ENCODE measurements at places on chromosomes 4 and X. TPM values are rescaled to one million over a fixed set of nuclear protein-coding genes. Genes with fewer than 3 reads are reported as not detected.

The GPAT3 gene
- 50.5 TPM for total RNA-seq

The IQCM gene
- not detected for total RNA-seq

The TAF7L gene
- not detected for total RNA-seq

The RHOXF1 gene
- total RNA-seq, result not detected

The LIMCH1 gene
- 32.2 TPM for total RNA-seq

The ARHGAP10 gene
- 16.7 TPM for total RNA-seq

The FATE1 gene
- not detected for total RNA-seq

The GPR143 gene
- 0.16 TPM for total RNA-seq

The SMARCA1 gene
- total RNA-seq, result 46.0 TPM

The WDR17 gene
- total RNA-seq, result 2.0 TPM

The SSX1 gene
- total RNA-seq, result not detected

The ERAS gene
- not detected for total RNA-seq

The FHL1 gene
- 24.0 TPM for total RNA-seq

The ZNF141 gene
- total RNA-seq, result 2.7 TPM

The HS6ST2 gene
- 0.17 TPM for total RNA-seq

The SLC2A9 gene
- 0.39 TPM for total RNA-seq

The P2RY8 gene
- 0.02 TPM for total RNA-seq

The IDUA gene
- 7.7 TPM for total RNA-seq

The CXorf49 gene
- not detected for total RNA-seq

The NPY5R gene
- total RNA-seq, result not detected

The MAP7D2 gene
- total RNA-seq, result 6.1 TPM

The DGKQ gene
- total RNA-seq, result 7.4 TPM

The CLTRN gene
- 0.75 TPM for total RNA-seq

The PARM1 gene
- 0.65 TPM for total RNA-seq

The FAM47A gene
- total RNA-seq, result not detected

The FAT1 gene
- total RNA-seq, result 188 TPM

The TXK gene
- total RNA-seq, result 0.20 TPM

The DCHS2 gene
- not detected for total RNA-seq

The ABCG2 gene
- total RNA-seq, result 22.4 TPM

The WNK3 gene
- 0.01 TPM for total RNA-seq

The NIPAL1 gene
- total RNA-seq, result 0.92 TPM

The PLAC1 gene
- total RNA-seq, result 0.82 TPM

The CTAG2 gene
- total RNA-seq, result not detected

The RNF128 gene
- not detected for total RNA-seq

The ENPEP gene
- total RNA-seq, result 0.07 TPM

The ZFX gene
- 8.8 TPM for total RNA-seq

The CFI gene
- total RNA-seq, result 0.75 TPM

The CFAP99 gene
- 0.07 TPM for total RNA-seq

The CLDN34 gene
- total RNA-seq, result not detected

The RHOXF2B gene
- total RNA-seq, result not detected

The NUDT11 gene
- 3.3 TPM for total RNA-seq

The UNC5C gene
- total RNA-seq, result not detected

The TMEM154 gene
- total RNA-seq, result 0.08 TPM

The SPATA4 gene
- total RNA-seq, result not detected

The TMEM187 gene
- total RNA-seq, result 5.3 TPM

The TLR10 gene
- 0.05 TPM for total RNA-seq

The ZNF280C gene
- 3.1 TPM for total RNA-seq

The PIN4 gene
- total RNA-seq, result 34.6 TPM

The SPANXD gene
- total RNA-seq, result not detected

The CXCL11 gene
- total RNA-seq, result not detected

The LANCL3 gene
- not detected for total RNA-seq

Measured in A549 treated with RU486 at 1 μM for 4 hours (cell line).